ENCODE measurements at places on chromosomes 4 and X. TPM values are rescaled to one million over a fixed set of nuclear protein-coding genes. Genes with fewer than 3 reads are reported as not detected.

Gene POU3F4
- 0.04 TPM for polyA plus RNA-seq

- DNase-seq, result no peak
These were observed 4.2 kb upstream of the AKAP17A start for GRCh38 chrX:1587161-1587560.

GRCh38 chr4:183318656-183319055 lies 1.4 kb downstream of the CLDN22 start:
- DNase-seq, result no peak

DNA sequence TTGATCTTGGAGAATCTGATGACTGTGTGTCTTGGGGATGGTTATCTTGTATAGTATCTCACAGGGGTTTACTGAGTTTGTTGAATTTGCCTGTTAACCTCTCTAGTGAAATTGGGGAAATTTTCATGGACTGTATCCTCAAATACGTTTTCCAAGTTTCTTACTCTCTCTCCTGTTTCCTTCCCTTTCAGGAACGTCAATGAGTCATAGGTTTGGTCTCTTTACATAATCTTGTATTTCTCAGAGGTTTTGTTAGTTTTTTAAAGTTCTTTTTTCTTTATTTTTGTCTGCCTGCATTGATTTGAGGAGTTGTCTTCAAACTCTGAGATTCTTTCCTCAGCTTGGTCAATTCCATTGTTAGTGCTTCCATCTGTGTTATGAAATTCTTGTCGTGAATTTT lies 227.7 kb upstream of the GPRIN3 start:
- DNase-seq, result no peak

Data from right lung (tissue), 10 donors.